ENCODE measurements at places on chromosomes 2 and 18. TPM values are rescaled to one million over a fixed set of nuclear protein-coding genes. Genes with fewer than 3 reads are reported as not detected.

RPRD1A gene
- 29.3 TPM for total RNA-seq

FAP gene
- total RNA-seq, result 1.3 TPM

MDH1B gene
- total RNA-seq, result 0.76 TPM

FAM110C gene
- total RNA-seq, result 44.3 TPM

CDH2 gene
- total RNA-seq, result not detected

SERPINB12 gene
- 0.60 TPM for total RNA-seq

NEUROD1 gene
- not detected for total RNA-seq

ENOSF1 gene
- 50.3 TPM for total RNA-seq

CROCC2 gene
- 0.12 TPM for total RNA-seq

COL4A4 gene
- 0.24 TPM for total RNA-seq

OTOF gene
- total RNA-seq, result not detected

RUFY4 gene
- 0.12 TPM for total RNA-seq

PPP1R1C gene
- total RNA-seq, result 1.8 TPM

CHST9 gene
- 0.56 TPM for total RNA-seq

CDH20 gene
- total RNA-seq, result not detected

UBR3 gene
- total RNA-seq, result 23.8 TPM

SOCS6 gene
- total RNA-seq, result 21.2 TPM

SLC4A5 gene
- total RNA-seq, result 0.56 TPM

ARHGAP28 gene
- total RNA-seq, result 2.4 TPM

RAB1A gene
- total RNA-seq, result 113 TPM

C2orf76 gene
- 8.0 TPM for total RNA-seq

FBXO36 gene
- 1.8 TPM for total RNA-seq

MAL gene
- total RNA-seq, result 382 TPM

C1D gene
- total RNA-seq, result 11.2 TPM

GEN1 gene
- total RNA-seq, result 18.1 TPM

DLX1 gene
- total RNA-seq, result not detected

EFR3B gene
- total RNA-seq, result 0.48 TPM

FEV gene
- total RNA-seq, result not detected

SPP2 gene
- total RNA-seq, result not detected

LIMS2 gene
- total RNA-seq, result 6.0 TPM

PROC gene
- total RNA-seq, result 0.20 TPM

LIPG gene
- 8.6 TPM for total RNA-seq

PASK gene
- 12.2 TPM for total RNA-seq

EVX2 gene
- total RNA-seq, result not detected

ASXL3 gene
- total RNA-seq, result 0.32 TPM

MAP3K20 gene
- 21.3 TPM for total RNA-seq

GPR35 gene
- 0.24 TPM for total RNA-seq

TANK gene
- total RNA-seq, result 37.0 TPM

GNAL gene
- 8.8 TPM for total RNA-seq

PMS1 gene
- 12.8 TPM for total RNA-seq

VWC2L gene
- total RNA-seq, result not detected

ZDBF2 gene
- 5.6 TPM for total RNA-seq

DSC1 gene
- 0.52 TPM for total RNA-seq

CCL20 gene
- total RNA-seq, result 2.8 TPM

SP5 gene
- 0.16 TPM for total RNA-seq

OSBPL6 gene
- total RNA-seq, result 6.5 TPM

PLGLB2 gene
- 0.20 TPM for total RNA-seq

RNF125 gene
- 1.8 TPM for total RNA-seq

ITGA4 gene
- total RNA-seq, result 1.3 TPM
